ENCODE measurements at places on chromosomes 4 and X.
A peak's percentile ranks its signal among the peaks of the same experiment; 100 is the strongest.

- DNase-seq, result no peak
Measured at GRCh38 chr4:124061413-124061812, 651.1 kb downstream of the ANKRD50 start.

GRCh38 chrX:19904778-19905367 lies 17.5 kb upstream of the SH3KBP1 start:
- no peak for DNase-seq

DNA sequence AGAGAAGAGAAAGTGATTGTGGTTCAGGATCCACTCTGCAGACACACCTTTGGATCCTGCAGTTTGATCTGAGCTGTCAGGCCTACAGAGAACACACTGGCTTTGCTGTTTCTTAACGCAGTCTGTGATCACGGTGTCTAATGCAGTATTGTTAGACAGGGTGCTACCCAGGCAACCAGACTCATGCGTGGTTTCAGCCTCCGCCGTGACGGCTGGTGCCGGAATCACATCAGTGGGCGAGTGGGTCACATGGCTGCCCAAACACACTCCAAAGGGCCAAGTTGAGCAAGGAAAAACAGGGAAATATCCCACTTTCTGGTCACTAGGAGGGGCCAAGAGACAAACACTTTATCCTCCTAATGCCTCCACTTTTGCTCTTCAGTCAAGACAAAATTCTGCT lies 27.5 kb downstream of the CCDC149 start:
- no peak for DNase-seq

DNA sequence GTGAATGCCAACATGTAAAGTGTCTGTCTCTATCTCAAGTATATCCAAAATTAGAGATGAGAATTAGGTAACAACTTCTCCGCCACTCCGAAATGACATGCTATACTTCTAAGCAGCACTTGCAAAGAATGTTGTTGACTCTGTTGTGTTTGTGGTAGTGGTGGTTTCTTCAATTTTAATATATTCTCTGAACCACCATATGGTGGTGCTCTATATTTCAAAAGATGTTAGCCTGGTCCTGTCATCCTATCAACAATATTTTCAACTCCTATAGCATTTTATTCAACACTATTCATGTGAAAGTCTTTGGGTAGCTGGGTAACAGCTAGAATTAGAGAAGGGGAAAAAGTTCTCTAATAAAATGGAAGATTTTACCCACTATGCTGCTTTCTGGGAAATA lies 1622.8 kb upstream of the IGFBP7 start:
- DNase-seq, result no peak

DNA sequence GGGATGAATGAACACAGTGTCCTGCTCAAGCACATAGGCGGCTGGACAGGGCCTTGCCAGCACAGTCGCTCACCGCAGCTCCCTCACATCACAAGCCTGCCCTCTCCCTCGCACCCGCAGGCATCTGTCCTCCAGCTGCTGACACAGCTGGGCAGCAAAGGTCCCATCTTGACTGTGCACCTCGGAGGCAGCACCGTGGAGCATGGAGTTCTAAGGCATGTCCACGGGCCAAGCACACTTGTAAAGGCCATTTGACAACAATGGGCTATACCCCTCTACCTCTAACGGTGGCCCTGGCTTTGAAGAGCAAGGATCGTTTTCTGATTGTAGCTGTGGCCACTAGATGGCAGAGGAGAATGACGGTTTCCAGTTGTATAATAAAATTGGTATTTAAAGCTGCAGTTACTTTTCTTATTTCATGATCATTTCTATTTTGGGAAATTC lies 53.8 kb downstream of the APLN start:
- DNase-seq, result no peak

GRCh38 chrX:18983666-18984380 lies at the start of gene PHKA2:
Gene PHKA2 (minus strand): TSS chrX:18984114. CDS start chrX:18983932, 182 bp downstream.
- peak; percentile 31 for DNase-seq

DNA sequence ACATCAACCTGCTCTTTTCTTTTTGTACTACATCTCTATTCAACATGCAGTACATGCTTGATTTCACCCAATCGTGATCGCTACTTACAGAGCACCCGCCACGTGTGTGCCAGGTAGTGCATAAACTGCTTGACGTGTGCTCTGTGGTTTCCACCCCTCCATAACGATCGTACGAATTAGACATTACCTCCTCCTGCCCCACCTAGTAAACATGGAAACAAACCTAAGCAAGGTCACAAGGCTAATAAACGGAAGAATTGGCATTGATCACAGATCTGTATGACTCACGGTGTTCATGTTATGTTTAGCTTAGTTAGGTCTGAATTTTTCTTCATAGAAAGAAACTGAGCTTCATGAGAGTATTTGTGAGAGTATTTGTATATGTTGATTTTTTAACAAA lies 64.1 kb downstream of the STX18 start:
- no peak for DNase-seq

DNA sequence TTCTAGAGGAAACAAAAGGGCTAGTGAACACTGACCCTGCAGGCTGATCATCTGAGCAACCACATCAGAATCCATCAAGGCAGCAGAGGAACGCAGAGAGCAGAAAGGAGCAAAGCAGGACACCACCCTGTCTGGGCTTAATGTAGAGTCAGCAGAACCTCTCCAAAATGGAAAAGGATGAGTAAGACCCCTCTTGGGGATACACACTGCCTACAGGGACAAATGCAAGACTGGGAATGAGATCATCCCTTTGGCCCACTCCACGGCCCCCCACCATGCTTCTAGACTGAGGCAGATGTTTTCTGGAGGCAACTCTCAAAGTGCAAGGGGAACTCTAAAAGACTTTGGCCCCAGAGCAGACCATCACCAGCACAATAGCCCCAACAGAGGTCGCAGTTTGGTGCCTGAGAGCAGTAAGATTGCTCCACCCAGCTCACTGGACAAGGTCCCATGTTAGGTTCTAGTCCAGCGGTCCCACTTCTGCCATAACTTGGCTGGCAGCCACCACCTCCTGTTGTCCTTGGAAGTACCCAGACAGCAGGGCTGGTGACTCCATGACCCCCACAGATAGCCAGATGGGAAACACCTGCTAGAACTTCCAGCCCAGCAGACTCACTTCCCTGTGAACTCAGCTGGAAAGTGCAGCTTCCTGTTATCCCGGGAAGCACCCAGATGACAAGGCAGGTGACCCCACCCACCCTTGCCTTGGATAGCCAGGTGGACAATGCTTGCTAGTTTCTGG lies 372.7 kb downstream of the INPP4B start:
- no peak for DNase-seq

GRCh38 chr4:67343199-67343598 lies 202.1 kb downstream of the CENPC start:
- no peak for DNase-seq

DNA sequence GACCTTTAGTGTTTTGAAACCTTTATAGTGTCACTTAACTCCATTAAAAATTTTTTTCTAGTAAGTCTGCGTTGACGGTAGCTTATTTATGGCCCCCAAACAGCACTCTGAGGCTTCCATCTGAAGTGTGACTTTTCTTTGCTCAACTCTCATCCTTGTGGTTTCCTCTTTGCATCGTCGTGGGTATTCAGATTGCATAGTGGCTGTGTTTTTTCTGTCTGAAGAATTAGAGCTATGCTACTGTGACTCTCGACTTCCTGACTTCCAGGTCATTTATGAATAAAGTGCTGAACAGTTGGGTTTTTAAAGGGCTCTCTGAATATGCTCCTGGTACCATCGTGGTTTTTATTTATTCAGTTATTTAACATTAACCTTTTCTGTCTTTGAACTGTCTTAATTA lies 44.9 kb downstream of the JADE1 start:
- DNase-seq, result no peak

GRCh38 chrX:8245411-8245810 lies 74.3 kb upstream of the VCX2 start:
- no peak for DNase-seq

DNA sequence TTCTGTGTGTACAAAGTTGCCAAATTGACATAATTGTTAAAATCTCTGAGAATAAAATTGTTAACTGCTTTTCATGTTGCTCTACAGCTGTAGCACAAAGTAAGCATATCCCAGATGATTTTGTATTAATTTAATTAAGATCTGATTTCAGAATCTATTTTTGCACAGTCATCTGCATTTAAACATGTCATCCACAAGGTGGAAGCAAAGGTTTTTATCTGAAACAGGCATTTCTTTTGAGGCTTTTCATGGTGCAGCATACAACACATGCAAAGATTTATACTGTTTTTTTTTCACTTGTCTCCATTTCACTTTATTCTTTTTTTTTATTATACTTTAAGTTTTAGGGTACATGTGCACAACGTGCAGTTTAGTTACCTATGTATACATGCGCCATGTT lies 51.2 kb downstream of the GC start:
- DNase-seq, result no peak

DNA sequence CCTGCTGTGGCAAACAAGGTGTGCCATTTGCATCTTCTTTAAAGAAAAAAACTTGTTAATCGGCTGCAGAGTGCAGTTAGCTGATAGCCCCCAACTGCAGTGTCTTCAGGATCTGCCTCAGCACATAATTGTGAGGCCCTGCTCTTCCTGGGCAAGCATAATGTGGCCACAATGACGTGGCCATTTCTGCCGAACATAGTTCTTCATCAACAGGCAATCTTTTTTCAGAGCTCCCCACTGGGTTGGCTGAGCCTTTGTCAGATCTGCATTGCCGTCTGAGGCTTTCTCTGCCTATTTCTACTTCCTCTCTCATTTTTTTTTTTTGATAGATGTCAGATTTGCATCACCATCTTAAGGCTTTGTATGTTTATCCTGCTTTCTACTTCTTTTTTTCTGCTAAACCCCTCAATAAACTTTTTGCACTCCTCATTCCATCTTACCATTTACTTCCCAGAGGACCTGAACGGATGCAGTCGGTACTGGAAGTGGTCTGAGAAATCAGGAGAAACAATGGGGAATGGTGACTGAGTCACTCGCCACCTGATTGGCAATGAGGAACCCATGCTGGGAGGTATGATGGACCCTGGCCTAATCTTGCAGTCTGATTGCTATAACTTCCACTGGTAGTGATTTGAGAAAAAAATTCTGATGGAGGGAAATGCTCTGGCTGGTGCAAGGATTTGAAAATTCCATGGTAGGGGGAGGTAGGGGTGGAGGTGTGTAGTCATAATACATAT lies 21.2 kb upstream of the TAB3 start:
- no peak for DNase-seq

GRCh38 chrX:37472836-37473235 lies 98.6 kb upstream of the LANCL3 start:
- no peak for DNase-seq

- no peak for DNase-seq
Measured at GRCh38 chrX:53605004-53605403, 81.5 kb downstream of the HUWE1 start.

DNA sequence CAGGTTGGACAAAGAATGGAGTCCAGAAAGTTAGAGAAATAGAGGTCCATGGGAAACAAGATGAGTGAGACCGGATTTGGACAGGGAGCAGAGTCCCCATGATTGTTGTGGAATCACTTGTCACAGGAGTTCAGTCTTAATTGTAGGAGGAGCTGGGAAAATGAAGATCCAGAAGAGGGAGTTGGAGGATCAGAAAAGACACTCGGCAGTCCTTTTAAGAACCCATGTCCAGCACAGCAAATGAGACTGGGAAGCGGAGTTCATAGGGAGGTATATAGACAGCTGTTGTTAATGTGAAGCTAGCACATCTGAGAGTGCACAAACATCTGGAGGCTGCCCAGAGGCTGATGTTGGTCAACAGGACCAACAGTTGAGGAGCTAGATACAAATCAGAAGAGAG lies 111.4 kb upstream of the RXFP1 start:
- DNase-seq, result no peak

- DNase-seq, result no peak
Measured at GRCh38 chrX:47878198-47878597, 41.5 kb downstream of the ZNF81 start.

DNA sequence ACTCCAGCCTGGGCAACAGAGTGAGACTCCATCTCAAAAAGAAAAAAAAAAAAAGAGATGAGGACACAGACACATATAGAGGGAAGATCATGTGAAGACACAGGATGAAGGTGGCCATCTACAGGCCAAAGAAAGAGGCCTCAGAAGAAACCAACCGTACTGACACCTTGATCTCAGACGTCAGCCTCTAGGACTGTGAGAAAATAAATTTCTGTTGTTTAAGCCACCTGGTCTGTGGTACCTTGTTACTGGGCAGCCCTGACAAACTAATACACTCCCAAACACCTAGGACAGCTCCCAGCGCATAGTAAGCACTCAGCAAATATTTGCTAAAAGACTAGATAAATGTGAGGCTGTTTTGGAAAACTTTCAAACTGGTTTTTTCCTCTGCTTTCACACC lies 59.2 kb upstream of the SMIM10 start:
- no peak for DNase-seq

- no peak for DNase-seq
Measured at GRCh38 chr4:7472442-7473013, 37.8 kb upstream of the PSAPL1 start.

DNA sequence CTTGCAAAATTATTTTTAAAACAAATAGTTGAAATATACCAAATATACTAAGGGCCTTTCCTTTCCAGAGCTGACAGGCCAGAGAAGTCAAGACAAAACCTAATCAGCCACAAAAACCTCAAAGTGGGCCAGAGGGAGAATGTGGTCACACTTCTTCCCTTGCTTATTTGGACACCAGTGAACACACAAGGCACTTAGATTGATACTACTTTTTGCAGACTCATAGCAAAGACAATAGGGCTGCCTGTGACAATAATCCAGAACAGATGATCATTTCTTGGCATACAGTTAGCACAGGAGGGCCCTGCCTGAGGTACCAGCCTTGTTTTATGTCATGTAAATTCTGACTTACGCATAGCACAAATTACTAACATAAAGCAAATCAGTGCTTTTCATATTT lies 215.7 kb upstream of the NEIL3 start:
- DNase-seq, result no peak

- DNase-seq, result no peak
Measured at GRCh38 chr4:9979101-9979701, 42.1 kb downstream of the SLC2A9 start.

DNA sequence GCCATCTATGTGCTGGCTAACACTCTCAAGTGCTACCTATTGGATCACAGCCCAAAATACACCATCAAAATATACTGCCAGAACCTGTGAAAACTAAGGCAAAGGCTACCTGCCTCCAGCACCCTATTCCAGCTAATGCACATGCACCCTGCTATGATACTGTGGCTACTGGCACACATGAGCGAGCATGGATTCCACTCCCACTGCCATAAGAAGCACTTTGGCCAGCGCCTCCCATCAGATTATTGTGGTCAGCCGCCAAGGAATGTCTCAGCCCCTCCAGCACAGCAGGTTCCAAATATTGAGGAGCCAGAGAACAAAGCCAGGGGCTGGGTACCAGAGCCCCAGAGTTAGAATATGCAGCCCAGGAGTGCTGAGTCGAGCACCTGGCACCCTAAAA lies 32.5 kb upstream of the TMPRSS11F start:
- no peak for DNase-seq

GRCh38 chrX:68332201-68332731 lies 101.0 kb downstream of the OPHN1 start:
- DNase-seq, result peak; percentile 11

GRCh38 chrX:34877436-34877835 lies 65.2 kb upstream of the FAM47B start:
- DNase-seq, result no peak

DNA sequence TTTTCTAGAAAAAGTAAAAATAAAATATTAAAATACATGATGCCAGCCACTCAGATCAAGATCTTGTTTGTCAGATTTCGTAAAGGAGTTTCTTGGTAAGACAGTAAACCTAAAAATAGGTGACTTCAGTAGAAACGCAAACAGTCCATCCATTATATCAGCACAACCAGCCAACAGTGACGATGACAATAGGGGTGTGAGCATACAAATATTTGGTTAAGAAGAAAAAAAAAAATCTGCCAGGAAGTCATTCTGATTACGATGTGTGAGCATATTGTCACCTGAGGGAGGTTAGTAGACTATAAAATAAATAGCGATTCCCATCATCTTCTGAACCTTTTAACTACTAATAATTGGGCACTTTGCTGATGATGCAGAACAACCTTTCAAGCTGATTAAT lies 37.6 kb downstream of the SLC7A11 start:
- no peak for DNase-seq

Measured in gastrocnemius medialis (tissue), 4 donors.